GM13976 (cell line): ENCODE measurements at places on chromosomes 11 and 22.

DNA sequence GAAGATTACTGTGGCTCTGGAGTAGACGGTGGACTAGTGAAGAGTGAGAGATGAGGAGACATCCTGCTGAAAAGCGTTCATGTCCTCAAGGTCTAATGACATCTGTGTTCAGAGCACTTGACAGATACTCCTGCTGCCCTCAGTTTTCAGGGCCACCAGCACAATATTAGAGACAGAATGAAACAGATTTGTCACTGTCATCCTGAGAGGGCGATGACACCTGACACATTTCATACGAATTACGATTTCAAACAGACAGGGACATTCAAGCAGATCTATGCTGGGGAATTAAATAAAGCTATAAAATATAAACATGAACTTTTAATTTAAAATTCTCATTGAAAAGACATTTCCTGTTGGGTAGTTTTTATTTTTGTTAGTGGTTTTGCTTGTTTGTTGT, 29.1 kb downstream of the SVIP start:
- no peak for DNase-seq

DNA sequence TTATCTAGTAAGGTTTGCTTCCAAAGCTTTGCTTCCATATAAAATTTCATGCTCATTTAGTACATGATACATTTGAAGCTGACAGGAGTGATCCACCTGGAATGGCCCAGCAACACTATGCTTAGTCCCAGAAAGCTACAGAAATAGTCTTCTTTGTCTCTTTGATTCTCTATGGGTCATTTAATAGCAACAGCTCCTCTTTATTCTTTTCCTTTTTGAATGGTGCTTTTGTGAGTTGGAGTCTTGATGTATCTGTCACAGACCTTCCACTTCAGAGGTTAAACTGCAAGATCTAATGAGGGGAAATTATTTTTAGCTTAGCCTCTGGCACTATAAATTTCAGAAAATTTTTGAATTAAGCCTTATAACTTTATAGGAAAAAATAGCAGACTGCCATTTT, 509.5 kb downstream of the KCNA4 start:
- DNase-seq, result no peak

DNA sequence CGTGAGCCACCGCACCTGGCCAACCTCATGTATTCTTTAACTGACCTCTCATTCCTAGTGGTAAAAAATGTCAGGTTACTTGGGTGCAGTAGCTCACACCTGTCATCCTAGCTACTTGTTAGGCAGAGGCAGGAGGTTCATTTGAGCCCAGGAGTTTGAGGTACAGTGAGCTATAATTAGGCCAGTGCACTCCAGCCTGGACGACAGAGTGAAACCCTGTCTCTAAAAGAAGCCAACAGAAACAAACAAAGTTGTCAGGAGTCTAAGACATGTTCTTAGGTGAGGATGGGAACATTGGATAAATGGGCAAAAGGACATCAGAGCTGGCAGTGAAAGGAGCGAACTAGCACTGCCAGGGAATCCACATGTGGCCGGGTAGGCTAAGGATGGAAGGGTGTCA, 18.1 kb downstream of the MADD start:
- DNase-seq, result no peak

DNA sequence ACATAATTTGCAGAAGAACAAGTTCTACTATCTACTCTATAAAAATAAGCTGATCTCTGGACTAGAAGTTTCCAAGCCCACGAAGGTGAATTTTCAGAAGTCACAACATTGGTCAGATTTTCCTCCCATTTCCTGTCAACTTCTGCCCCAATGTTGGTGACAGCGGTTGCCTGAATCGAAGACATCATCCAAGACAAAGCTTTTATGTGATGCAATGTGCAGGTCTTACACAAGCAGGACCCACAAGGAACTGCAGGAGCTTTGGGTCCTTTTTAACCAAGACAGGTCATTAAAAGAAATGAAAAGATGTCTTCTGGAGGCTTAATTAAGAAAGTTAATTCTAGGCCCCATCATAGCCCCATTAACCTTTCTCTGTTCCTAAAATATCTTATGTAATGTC, 125.6 kb upstream of the BLID start:
- no peak for DNase-seq

- no peak for DNase-seq
Observed at GRCh38 chr22:48179571-48180546, 1417.4 kb downstream of the TBC1D22A start.

- DNase-seq, result no peak
Observed at GRCh38 chr11:101617735-101618332, 34.0 kb upstream of the TRPC6 start.
